Thoracic aorta endothelial cell (primary cell): ENCODE measurements at places on chromosomes 16 and 17. TPM values are rescaled to one million over a fixed set of nuclear protein-coding genes. Genes with fewer than 3 reads are reported as not detected.

TEX14 gene
- total RNA-seq, result under 0.01 and 0.07 TPM in 2 replicates

DPEP1 gene
- total RNA-seq, result 0.57 TPM in 1 of 2 replicates, not detected in the other

TSR1 gene
- total RNA-seq, result 66.4 TPM in 2 replicates

C1QTNF8 gene
- total RNA-seq, result not detected in 2 replicates

CTRB2 gene
- not detected in 2 replicates for total RNA-seq

STAC2 gene
- total RNA-seq, result not detected in 2 replicates

TEX19 gene
- total RNA-seq, result 0.07 TPM in 1 of 2 replicates, not detected in the other
